ENCODE measurements at places on chromosomes 4 and X.

GRCh38 chrX:51694254-51694653 is 11.6 kb upstream of the CENPVL2 start:
- no peak for DNase-seq

DNA sequence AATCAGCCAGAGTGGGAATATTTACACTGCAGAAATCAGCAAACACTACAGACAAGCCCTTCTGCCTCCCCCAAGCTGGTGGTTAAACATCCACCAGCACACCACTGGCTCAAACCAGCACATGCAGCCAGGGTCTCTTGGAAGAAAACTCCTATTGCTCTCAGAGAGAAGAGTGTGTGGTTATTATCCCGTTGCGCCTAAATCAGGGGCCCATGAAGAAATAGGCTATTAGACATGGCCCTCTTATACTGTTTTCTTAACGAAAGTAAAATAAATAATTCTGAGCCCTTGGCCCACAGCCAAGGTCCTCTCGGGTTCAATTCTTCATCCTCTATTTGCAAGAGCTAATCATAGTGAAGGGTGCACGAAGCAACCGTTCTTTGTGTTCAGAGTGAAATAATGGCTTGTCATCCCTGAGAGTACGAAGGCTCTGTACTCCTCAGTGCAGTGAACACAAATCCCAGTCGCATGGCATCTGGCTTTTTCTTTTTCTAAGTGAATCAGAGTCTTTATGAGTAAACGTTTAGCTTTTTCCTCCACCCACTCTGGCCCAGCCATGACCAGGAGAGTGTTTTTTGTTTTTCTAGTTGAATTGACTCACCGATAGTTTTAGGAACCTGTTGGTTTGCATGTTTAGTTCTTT is 33.4 kb upstream of the RBM47 start:
- DNase-seq, result peak; percentile 77

DNA sequence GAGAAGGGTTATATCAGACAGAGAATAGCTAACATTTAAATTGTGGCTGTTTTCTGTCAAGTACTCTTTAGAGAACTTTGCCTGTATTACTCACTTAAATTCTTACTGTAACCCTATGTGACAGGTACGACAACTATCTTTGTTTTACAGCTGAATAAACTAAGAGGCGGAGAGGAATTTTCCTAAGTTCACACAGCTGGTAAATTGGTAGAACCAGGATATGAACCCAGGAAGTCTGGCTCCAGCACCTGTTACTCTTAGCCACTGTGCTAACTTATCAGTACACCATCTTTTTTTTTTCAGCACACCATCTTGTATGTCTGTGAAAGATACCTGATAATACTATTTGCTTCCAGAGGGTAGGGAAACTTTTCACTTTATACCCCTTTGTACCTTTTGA is 2.0 kb upstream of the SYP start:
- no peak for DNase-seq

- DNase-seq, result peak; percentile 12
Observed at GRCh38 chr4:108725457-108725856, 37.4 kb downstream of the ETNPPL start.

GRCh38 chr4:80017125-80017854 is 55.7 kb downstream of the ANTXR2 start:
- DNase-seq, result peak; percentile 91

- DNase-seq, result peak; percentile 78
Observed at GRCh38 chrX:152915541-152916241, 17.8 kb downstream of the ZNF185 start.

- DNase-seq, result no peak
Observed at GRCh38 chrX:12997906-12998687, 23.2 kb downstream of the TMSB4X start.

- DNase-seq, result no peak
Observed at GRCh38 chr4:152976212-152976761, 40.2 kb downstream of the FHDC1 start.

DNA sequence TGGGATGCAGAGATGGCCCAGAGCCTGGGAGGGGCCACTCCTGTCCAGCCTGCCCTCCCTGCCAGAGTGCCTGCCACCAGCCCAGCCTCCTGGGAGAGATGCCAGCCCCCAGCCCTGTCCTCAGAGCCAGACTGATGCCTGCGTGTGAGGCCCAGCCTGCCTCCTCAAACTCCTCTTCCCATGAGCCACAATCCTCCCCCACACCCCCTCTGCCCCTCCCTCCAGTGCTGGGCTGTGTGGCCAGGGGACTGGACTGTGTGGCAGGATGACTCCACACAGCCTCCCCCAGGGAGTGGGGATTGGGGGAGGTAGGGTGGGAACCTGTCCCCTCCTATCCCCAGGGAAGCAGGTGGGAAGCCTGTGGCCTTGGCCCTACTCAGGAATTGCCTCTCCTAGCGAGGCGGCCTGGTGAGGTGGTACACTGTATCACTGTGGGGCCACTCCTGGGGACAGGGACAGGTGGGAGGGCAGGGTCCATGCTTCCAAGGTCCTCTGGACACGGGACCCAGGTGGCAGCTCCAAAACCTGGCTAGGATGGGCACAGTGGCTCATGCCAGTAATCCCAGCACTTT is 4.3 kb upstream of the SH3BP2 start:
- DNase-seq, result no peak

- no peak for DNase-seq
Observed at GRCh38 chrX:55716937-55717336, 612 bp upstream of the RRAGB start.

GRCh38 chr4:30840571-30840970 is 120.4 kb downstream of the PCDH7 start:
- no peak for DNase-seq

DNA sequence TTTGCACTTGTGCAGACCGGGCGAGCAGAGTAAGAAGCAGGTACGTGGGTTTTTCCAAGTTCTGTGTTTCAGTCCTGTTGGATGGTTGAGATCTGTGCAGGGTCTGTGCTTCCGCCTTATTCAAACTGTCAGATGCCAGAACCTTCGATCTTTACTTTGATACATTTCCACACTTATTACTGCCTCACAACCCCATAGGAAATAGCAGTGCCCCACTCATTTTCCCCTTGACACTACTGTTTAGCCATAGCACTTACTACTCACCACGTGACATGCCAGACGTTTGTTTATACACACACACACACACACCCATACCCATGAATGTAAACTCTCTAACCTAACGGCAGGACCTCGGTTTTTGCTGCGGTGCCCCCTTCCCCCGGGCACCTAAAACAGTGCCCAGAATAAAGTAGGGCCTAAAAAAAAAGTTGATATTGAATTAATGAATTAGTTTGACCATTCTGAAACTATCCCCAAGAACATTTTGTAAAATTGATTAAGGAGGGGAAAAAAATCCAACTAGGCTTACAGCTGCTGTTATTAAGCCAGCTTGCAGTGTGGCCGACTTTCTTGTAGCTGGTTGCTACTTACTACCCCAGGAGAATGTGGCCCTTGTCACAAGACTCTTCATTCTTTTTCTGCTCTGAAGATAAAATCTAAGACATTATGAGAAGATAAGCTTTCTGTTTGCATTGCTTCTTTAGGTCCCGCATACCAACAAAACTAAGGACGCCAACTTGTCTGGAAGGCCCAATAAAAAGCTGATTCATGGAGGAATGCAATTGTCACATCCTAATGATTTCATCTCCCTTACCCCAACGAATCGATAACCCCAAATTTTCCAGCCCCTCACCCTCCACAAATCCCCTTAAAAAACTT is 704 bp upstream of the SEPSECS start:
- peak; percentile 62 for DNase-seq

- no peak for DNase-seq
Observed at GRCh38 chrX:47226531-47227333, 6.1 kb upstream of the USP11 start.

DNA sequence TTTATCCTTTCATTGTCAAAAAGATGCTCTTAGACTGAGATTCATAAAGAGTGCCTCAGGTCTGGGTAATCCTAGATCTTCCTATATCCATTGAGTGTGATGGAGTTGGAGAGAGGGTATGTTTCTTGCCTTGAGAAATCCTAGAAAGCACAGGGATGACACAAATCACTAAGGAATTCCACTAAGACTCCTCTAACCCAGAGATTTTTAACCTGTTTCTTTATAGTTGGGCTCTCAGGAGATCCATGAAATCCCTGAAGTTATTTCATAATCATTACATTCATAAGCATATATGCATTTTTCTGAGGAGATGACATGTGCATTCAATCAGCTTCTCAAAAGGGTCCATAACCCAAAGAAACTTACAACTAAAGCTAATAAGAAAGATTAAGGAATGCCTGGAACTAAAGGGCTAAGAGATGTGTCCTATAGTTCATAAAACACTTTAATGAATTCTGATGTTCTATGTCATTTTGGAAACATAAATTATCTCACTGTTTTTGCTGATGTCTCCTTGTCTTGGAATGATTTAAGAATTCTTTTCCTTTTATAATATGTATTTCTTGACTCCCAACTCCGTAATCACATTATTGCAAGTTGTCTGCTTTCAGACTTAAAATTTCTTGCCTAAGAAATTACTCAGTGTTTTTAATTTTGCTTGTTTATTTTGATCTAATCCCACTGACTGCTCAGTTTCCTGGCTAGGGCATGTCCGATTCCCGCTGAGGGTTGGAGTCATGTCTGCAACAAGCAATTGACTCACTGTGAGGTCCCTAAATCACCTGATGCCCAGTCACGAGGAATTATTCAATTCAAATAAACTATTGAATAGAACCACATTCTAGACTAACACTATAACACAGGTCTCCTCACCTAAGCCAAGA is 2.8 kb upstream of the AMTN start:
- DNase-seq, result peak; percentile 52

DNA sequence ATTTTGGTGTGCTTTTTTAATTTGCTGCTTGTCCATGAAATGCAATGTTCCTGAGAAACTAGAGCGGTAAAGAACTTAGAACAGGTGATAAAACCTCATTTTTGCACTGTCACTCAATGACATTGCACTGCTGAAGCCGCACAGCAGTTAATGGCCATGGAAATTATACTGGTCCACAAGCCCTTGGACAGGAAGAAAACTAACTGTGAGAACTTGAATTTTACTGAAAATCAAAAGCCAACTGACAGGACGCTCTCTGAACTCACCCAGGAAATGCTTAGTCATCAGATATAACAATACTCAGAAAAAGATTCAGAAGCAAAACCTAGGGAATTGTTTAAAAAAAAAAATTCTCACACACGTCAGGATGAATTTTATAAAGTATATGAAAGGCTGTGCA is 246.4 kb upstream of the SLC7A11 start:
- peak; percentile 24 for DNase-seq

GRCh38 chr4:143417679-143418403 is 81.2 kb downstream of the GAB1 start:
- no peak for DNase-seq

GRCh38 chr4:23779839-23780238 is 110.0 kb downstream of the PPARGC1A start:
- no peak for DNase-seq

Data from PC-3 (cell line).